ENCODE measurements at places on chromosomes 13 and 19. TPM values are rescaled to one million over a fixed set of nuclear protein-coding genes. Genes with fewer than 3 reads are reported as not detected.

The RASIP1 gene
- 1.9 TPM for total RNA-seq

DNA sequence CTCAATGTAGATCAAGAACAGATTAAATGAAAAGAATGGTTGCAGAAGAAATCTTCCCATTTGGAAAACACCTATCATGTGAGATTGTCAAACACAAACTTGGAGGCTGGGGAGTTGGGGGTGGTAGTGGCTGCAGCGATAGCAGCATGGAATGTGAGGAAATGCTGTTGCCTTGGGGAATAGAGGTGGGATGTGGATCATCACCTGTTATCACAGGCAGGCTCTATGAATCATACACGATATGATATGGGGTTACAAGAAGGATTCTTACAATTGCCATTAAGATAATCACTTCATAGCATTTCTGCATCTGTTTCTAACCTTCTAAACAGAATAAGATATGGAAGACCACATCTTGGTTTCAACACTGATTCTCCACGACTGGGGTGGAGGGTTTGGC, 88.7 kb downstream of the RNASEH2B start:
- no peaks in the 10 kb centered on the region for H3K27me3 ChIP-seq
- peaks cover 55% of the 10 kb centered on the region for H3K4me1 ChIP-seq
- H3K36me3 ChIP-seq, result no peaks in the 10 kb centered on the region
- H3K4me3 ChIP-seq, result no peak overlapping the region
- no peak overlapping the region for H3K27ac ChIP-seq

DNA sequence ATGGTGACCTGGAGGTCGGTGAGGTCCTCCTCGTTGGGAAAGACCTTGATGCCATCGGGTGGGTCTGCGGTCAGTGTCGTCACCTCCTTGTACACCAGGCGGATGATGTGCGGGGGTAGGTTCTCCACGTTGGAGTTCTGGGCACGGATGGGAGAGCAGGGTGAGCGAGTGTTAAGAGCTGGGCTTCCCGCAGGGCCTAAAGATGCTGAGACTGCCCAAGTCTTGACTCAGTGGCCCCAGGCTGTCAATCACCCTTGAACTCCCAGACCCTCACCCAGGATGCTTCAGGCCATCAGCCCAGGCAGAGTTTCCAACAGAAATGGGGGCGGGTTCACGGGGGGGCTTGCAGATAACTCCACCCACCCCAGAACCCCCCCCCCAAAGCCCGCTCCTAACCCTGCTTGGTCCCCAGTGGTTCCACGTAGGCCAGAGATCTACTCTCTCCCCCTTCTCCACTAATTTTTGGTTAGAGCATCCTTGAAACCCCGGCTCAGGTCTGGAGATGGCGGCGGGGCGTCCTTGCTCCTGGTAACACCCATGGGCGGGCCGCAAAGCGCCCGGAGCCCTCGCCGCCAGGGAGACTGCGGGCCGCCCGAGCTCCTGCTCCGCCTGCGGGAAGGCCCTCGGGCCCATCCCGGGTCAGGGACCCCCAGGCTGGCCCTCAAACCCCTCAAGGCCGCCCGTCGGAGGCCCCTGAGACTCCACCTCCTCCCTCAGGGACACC, 600 bp downstream of the UBE2S start:
- H3K27me3 ChIP-seq, result peaks cover 11% of the 10 kb centered on the region
- H3K4me1 ChIP-seq, result peaks cover 18% of the 10 kb centered on the region
- peak overlapping the region; percentile 54 for H3K27ac ChIP-seq
- peak overlapping the region; percentile 97 for H3K4me3 ChIP-seq
- H3K36me3 ChIP-seq, result peaks cover 17% of the 10 kb centered on the region
- DNase-seq, result no peak

GRCh38 chr13:45120967-45121831, 889 bp downstream of the GTF2F2 start:
- peaks cover 9% of the 10 kb centered on the region for H3K36me3 ChIP-seq
- H3K27ac ChIP-seq, result no peak overlapping the region
- no peaks in the 10 kb centered on the region for H3K27me3 ChIP-seq
- no peak for DNase-seq

GRCh38 chr19:51427201-51427600, 9.8 kb upstream of the SIGLEC10 start:
- no peaks in the 10 kb centered on the region for H3K4me1 ChIP-seq
- peaks cover 36% of the 10 kb centered on the region for H3K27me3 ChIP-seq
- no peaks in the 10 kb centered on the region for H3K36me3 ChIP-seq
- no peak overlapping the region for H3K27ac ChIP-seq
- no peak for DNase-seq
- no peak overlapping the region for H3K4me3 ChIP-seq

DNA sequence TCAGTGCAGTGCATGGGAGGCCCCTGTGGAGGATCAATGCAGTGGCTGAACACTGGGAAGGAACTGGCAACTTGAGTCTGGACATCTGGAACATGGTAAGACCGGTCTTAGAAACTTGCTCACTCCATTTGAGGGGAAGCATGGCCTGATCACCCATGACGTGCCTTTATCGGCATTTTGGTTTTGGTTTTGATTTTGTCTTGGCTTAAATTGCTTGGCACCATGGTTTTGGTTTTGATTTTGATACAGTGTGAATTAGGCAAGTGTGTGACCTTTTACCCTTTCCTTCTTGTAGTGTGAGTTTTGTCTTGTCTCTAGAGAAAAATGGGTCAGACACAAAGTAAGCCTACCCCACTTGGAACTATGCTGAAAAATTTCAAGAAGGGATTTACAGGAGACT, 77.3 kb downstream of the ZNF486 start:
- H3K27me3 ChIP-seq, result no peaks in the 10 kb centered on the region
- no peaks in the 10 kb centered on the region for H3K36me3 ChIP-seq
- no peak overlapping the region for H3K4me3 ChIP-seq
- DNase-seq, result no peak
- H3K27ac ChIP-seq, result no peak overlapping the region

GRCh38 chr13:40983725-40984667, 35.1 kb downstream of the ELF1 start:
- peak overlapping the region; percentile 54 for H3K27ac ChIP-seq
- H3K27me3 ChIP-seq, result no peaks in the 10 kb centered on the region
- peaks cover 22% of the 10 kb centered on the region for H3K4me1 ChIP-seq
- peak overlapping the region; percentile 12 for H3K4me3 ChIP-seq
- no peaks in the 10 kb centered on the region for H3K36me3 ChIP-seq

- no peak for DNase-seq
- peaks cover 3% of the 10 kb centered on the region for H3K27me3 ChIP-seq
- no peaks in the 10 kb centered on the region for H3K4me1 ChIP-seq
- H3K36me3 ChIP-seq, result peaks cover 9% of the 10 kb centered on the region
- peak overlapping the region; percentile 73 for H3K4me3 ChIP-seq
- peak overlapping the region; percentile 88 for H3K27ac ChIP-seq
Observed at GRCh38 chr19:41904118-41904870, 21.3 kb downstream of the ARHGEF1 start.

DNA sequence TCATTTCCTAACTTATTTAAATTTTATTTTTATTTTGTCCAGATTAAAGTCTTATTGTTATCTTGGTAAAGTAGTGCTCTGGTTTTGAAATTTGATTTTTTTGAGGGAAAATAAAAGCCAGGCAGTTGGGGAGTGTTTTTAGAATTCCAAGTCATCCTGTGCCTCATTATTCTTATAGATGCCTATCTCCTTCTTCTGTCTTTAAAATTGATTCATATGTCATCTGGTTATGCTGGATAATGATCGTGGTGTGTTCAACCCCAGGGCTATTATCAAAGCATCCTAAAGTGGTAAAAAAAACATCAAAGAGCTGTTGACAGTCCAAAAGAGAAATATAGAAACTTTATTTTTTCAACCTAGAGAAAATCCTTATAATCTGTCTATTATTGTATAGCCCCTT, 6.0 kb upstream of the FNDC3A start:
- H3K36me3 ChIP-seq, result peaks cover 5% of the 10 kb centered on the region
- H3K27me3 ChIP-seq, result peaks cover 3% of the 10 kb centered on the region
- DNase-seq, result no peak
